Left lobe of liver (tissue), 2 donors: ENCODE measurements at places on chromosomes 3 and 15. TPM values are rescaled to one million over a fixed set of nuclear protein-coding genes. Genes with fewer than 3 reads are reported as not detected.

Gene TTC14
- 14.2 TPM for total RNA-seq

Gene B3GALNT1
- 0.33 TPM for total RNA-seq

Gene CFAP100
- total RNA-seq: not detected

Gene SAMD7
- total RNA-seq: not detected

Gene TMED3
- 5.9 TPM for total RNA-seq

Gene PAQR5
- 0.50 TPM for total RNA-seq

Gene CCR3
- not detected for total RNA-seq

Gene FETUB
- total RNA-seq: 49.9 TPM

Gene NKTR
- 29.2 TPM for total RNA-seq

Gene LRTM1
- not detected for total RNA-seq

Gene CPEB1
- total RNA-seq: 0.23 TPM

Gene CEP19
- total RNA-seq: 0.43 TPM

Gene ZBBX
- not detected for total RNA-seq

Gene MITF
- total RNA-seq: 4.3 TPM

Gene DBR1
- 5.6 TPM for total RNA-seq

Gene GOLGA6L10
- 0.48 TPM for total RNA-seq

Gene PDE8A
- 33.1 TPM for total RNA-seq

Gene ADAMTS9
- 0.81 TPM for total RNA-seq

Gene ATG7
- total RNA-seq: 12.2 TPM

Gene POC1A
- 2.1 TPM for total RNA-seq

Gene DAZL
- not detected for total RNA-seq

Gene ISL2
- not detected for total RNA-seq

Gene PARP9
- 39.0 TPM for total RNA-seq

Gene HRH1
- 0.50 TPM for total RNA-seq

Gene GRAMD2A
- total RNA-seq: not detected

Gene CA12
- total RNA-seq: 0.28 TPM

Gene STAC
- total RNA-seq: 0.65 TPM

Gene SCG5
- 16.5 TPM for total RNA-seq

Gene GOLGA8T
- 0.30 TPM for total RNA-seq

Gene CDC25A
- 0.58 TPM for total RNA-seq

Gene SLC28A1
- total RNA-seq: 64.6 TPM

Gene TUBGCP4
- 12.2 TPM for total RNA-seq

Gene ACP3
- total RNA-seq: not detected

Gene ST8SIA2
- not detected for total RNA-seq

Gene TIPARP
- 8.1 TPM for total RNA-seq

Gene GATM
- 570 TPM for total RNA-seq

Gene PCOLCE2
- total RNA-seq: 8.2 TPM

Gene TM4SF1
- 9.6 TPM for total RNA-seq

Gene OTOL1
- total RNA-seq: not detected

Gene SLC2A2
- 351 TPM for total RNA-seq

Gene TRPM1
- 0.10 TPM for total RNA-seq

Gene TXNRD3
- 10.7 TPM for total RNA-seq

Gene ALCAM
- total RNA-seq: 25.0 TPM
